ENCODE measurements at places on chromosomes 11 and 22. TPM values are rescaled to one million over a fixed set of nuclear protein-coding genes. Genes with fewer than 3 reads are reported as not detected.

DEPDC7 gene
- 1.8 TPM for total RNA-seq

GRCh38 chr11:44110231-44110679, 14.8 kb downstream of the EXT2 start:
- H3K27me3 ChIP-seq, result no peaks in the 10 kb centered on the region
- H3K4me3 ChIP-seq, result no peak overlapping the region
- H3K27ac ChIP-seq, result no peak overlapping the region
- peak; percentile 22 for DNase-seq

RFPL1 gene
- not detected for total RNA-seq

GLYATL1 gene
- not detected for total RNA-seq
